HT-29 (cell line): ENCODE measurements at places on chromosomes 13 and 19. TPM values are rescaled to one million over a fixed set of nuclear protein-coding genes. Genes with fewer than 3 reads are reported as not detected.

DNA sequence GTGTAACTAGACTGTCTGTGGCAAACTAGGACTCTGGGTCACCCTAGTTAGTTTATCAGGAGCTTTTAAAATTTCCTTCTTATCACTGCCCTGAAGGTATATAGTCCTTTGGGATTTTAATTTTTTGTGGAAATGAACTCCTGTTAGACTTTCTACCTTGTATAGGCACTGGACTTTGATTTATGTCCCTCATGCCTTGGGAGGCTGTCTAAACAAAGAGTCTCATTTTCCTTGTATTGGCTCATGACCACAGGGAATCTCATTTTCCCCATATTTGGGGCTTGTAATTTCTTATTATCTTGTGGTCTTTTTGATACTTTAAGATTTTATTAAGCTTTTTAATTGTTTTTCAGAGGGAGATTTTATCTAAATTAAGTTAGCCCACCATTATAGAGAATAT, 21.4 kb downstream of the KCTD4 start:
- peak; percentile 32 for DNase-seq

DNA sequence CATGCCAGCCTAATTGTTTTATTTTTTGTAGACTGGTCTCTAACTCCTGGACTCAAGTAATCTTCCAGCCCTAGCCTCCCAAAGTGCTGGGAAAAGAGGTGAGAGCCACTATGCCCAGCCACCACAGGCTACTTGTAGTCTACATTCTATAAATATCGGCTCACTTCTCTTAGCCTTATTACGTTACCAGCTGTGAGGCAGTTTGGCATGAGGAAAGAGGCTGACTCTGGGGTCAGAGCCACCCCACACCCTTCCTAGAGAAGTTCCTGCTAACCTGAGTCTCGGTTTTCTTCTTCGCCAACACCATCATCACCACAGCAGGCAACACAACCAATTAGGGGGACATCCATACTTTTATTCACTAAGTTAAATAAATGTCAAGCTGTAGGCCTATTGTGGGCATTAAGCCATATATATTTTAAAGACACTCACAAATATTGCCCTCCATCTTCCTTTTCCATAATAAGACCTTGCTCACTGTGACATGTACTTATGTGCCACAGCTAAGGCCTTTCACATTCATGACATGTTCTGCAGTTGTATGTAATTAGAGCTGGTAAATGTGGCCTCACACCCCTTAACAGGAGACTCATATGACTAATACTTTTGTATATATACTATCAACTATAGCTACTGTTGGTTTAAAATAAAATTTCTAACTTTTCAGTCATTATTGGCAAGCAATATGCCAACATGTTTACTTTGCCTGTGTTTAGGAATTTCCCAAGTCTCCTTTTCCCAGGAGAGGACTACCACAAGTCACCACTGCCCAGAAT, 5.7 kb downstream of the SLC25A30 start:
- DNase-seq: no peak

GRCh38 chr19:48735031-48735615, 5.3 kb downstream of the RASIP1 start:
- DNase-seq: peak; percentile 65

DNA sequence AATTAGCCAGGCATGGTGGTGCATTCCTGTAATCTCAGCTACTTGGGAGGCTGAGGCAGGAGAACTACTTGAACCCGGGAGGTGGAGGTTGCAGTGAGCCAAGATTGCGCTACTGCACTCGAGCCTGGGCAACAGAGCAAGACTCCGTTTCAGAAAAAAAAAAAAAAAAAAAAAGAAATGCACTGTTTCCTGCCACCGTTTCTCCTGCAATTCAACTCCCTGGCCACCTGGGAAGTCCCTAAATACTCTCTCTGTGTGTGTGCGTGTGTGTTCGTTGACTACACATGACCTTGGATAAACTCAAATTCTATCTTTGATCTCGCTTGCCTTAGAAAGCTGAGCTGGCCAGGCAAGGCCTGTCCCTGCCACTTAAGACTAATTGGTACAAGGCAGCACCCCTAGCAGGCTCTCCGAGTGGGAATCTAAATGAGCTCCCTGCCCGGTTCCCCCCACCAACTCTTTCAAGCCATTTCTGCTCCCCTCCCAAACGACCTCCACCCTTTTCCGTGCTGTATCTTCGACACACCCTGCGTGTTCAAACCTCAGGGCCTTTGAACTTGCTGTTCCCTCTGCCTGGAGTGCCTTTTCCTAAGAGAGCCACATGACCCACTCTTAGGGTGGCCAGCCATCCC, 5.2 kb upstream of the BCAT2 start:
- peak; percentile 48 for DNase-seq

- DNase-seq: no peak
Observed at GRCh38 chr13:75879656-75880055, 243.5 kb downstream of the LMO7 start.

DNA sequence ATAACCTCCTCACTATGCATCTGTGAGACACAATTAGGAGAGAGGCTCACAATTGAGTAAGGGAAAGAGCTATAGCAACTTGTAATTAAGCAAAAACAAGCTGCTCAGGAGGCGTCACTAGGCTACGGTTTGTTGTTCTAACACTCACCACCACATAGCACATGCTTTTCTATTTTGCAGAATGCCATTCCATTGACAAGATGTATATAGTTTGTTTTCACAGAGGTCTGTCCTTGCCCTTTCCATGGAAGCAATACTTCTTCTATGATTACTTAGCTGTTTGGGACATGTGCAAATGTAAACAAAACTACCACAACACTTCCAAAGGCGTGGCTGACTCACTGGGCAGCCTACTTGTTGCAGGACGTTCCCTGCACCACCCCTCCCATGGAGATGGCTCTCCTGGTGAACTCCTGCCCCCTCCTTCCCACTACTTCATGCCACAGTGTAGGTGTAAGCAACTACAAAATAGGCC, 33.9 kb upstream of the FAM216B start:
- DNase-seq: peak; percentile 8

GRCh38 chr13:43289470-43290255, 266.3 kb downstream of the DNAJC15 start:
- no peak for DNase-seq

DNA sequence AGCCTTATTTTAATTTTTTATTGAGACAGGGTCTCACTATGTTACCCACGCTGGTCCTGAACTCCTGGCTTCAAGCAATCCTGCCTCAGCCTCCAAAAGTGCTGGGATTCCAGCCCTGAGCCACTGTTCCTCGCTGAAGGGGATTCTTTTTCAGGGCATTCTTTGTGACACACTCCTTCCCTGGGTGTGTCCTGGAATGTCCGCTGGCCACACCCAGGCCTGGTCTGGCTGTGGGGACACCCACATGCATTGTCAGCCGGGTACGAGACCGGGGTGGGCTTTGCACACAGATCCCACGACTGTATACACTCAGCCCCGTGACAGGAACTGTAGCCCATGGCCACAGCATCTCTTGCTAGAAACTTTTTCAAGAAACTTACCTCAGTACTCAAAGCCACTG, 34.4 kb upstream of the GATAD2A start:
- DNase-seq: no peak

Gene OVOL3
- total RNA-seq: not detected in 2 replicates

Gene PRODH2
- total RNA-seq: not detected in 2 replicates

Gene FFAR2
- total RNA-seq: 0.08 and 0.33 TPM in 2 replicates

Gene ACP7
- total RNA-seq: not detected in 2 replicates

Gene DOCK6
- 12.7 and 19.4 TPM in 2 replicates for total RNA-seq
